ENCODE measurements at places on chromosomes 16 and 17.

- DNase-seq, result no peak
These were observed 152.0 kb upstream of the HS3ST3A1 start for GRCh38 chr17:13753771-13754170.

GRCh38 chr16:3131755-3132377 is 3.0 kb upstream of the ZNF213 start:
- DNase-seq, result peak; percentile 45

DNA sequence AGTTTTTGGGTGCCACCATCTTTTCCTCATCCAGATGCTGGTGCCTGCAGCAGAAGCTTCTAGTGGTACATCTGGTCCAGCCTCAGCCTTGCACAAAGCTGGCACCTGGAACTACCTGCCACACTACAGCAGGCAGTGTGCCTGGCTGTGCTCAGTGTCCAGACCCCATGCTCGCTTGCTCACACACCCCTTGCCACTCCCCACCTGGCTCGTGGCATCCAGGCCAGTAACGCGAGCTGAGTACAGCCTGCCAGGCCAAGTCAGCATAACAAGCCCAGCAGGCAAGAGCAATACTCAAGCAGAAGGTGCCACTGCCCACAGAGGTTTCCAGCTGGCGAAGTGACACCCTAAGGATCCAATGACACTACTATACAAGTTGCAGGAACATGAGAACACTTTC is 29.7 kb upstream of the KIF2B start:
- DNase-seq, result no peak

GRCh38 chr16:21580807-21581206 is 18.6 kb upstream of the METTL9 start:
- DNase-seq, result no peak

- no peak for DNase-seq
These were observed 31.1 kb upstream of the CPNE2 start for GRCh38 chr16:57061084-57061905.

DNA sequence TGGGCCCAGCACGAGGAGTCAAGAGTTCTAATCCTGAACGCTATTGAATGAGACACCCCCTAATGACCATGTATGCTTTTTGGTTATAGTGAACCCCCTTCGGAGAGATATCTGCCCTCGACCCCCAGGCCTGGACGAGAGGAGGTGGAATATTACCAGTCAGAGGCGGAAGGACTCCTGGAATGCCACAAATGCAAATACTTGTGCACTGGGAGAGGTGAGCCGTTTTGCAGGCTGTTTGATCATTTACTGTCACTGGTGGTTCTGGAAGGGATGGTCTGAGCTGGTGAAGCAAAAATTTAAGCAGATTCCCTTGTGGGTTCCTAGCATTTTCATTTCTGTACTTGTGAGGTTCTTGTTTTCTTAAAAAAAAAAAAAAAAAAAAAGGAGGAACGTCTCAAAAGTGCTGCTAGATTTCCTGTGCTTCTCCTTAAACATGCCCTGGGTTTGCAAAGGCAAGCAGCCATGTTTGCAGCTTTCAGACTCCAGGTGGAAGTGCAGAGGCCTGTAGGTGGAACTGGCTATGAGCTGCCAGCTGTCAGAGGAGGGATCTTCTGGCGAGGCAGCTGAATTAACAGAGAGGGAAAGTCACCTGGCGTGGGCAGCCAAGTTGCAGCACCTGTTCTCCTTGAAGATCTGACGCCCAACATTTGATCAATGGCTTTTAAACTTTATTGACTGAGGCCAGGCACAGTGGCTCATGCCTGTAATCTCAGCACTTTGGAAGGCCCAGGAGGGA is 3.5 kb downstream of the MARVELD3 start:
- no peak for DNase-seq

DNA sequence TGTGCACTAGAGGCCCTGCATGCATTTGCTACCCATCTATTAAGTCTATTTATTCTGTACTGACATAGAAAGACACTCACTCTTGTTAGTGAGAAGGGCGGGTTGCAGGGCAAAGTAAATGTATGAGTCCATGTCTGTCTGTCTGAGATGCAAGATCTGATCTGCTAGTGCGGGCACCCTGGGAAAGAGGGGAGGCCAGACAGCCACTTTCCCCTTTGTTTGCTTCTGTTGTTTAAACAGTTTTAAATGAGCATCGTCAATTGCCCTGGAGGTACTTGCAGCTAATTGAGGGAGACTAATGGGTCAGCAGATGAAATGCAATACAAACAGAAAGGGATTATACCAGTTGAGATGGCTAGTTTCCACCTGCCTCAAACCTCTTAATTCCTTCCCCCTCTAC is 24.9 kb downstream of the SCNN1G start:
- no peak for DNase-seq

- no peak for DNase-seq
These were observed 213.6 kb downstream of the SEC14L1 start for GRCh38 chr17:77354420-77354669.

DNA sequence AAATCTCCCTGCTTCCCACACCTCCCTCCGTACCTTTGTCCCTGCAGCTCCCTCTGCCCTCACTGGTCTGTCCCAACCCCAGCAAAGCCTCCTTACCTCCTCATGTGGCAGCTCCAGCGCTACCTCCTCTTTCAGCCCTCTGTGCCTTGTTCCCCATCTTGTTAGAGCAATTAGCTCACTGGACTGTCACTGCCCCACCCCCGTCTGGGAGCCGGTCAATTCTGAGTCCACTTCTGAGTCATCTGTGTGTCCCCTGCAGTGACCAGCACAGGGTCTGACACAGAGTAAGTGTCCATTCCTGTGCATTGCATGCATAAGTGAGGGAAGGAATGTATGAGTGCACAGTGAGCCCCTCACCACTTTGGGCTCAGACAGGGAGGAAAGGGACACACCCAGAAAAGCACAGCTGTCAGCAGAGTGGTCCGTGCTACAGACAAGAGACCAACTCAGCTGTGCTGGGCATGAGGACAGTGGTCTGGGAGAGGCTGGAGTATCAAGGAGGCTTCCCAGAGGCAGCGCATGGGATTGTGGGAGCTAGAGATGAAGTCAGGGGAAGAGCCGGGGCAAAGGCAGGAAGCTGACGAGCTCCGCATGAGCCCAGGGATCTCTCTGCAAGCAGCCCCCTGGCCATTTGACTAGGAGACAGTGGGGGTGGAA is 45.9 kb downstream of the PITPNM3 start:
- DNase-seq, result no peak

- no peak for DNase-seq
These were observed 3.4 kb downstream of the NECAB2 start for GRCh38 chr16:83971165-83972130.

DNA sequence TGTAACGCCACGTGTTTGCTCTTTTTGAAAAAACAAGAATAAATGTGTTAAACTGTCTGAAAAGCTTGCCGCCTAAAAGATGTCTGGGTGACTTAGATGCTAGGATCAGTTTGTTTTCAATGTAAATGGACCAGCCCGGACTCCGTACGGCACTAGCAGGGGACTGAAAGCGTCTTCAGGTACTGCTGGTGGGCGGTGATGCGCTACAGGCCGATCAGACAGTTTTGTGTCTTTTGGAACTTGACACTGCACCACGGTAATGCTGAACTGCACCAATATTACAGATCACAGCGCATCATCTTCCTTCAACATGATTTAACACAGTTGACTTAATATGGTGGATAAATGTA is 727 bp upstream of the MBTPS1 start:
- DNase-seq, result no peak

DNA sequence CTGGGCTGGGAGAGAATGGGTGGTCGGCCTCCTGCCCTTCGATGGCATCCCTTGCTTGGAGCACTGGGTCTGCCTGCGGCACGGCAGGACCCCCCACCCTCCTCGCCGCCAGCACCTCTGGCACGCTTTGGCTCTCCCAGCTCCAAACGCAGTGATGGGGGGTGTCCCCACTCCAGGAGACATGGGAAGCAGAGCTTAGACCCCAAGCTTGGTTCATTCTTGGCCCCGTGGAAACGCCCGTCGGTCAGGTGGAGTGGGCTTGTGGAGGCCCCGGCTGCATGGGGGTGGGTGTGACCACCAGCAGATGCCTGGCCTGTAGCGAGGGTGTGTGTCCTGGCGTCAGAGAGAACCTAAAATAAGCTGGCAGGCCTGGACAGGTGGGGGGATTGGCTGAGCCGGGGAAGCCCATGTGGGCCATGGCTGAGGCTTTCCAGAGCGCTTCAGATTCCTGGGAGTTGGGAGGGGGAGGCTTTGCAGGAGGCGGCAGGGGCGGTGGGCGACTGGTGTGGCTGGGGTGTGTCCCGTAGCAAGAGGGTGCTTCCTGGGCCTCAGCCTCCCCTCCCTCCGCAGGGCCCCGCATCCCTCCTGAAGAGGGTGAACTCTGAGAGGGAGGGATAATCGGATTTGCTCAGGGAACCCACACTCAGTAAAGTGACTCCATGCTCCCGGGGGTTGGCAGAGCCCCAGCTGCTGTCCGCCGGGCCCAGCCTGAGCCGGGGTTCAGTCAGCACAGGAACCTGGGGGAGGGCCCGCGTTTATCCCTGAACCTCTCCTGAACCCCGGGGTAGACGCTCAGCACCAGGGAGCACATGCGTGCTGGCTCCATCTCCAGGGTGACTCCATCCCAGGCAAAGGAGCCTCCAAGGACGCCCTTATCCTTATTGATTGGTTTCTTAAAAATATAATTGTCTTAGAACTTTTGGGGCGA is 3.4 kb downstream of the CACNA1H start:
- DNase-seq, result no peak

DNA sequence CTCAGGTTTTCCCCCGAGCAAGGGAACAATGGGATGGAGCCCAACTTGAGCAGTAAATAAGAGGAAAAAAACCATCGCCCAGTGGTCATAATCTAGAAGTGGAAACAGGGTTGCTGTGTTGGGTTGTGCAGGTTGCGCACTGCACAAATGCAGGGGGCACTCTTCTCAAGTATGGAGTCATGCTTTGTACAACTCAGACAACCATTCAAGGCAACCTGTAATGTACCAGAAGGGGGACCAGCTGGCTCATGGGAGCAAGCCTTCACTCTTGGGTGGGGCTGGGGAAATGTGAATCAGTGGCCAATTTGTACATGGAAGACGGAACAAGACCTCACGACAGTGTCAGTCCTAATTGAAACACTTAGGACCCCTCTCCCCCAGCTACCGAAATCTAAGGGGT is 23.9 kb upstream of the LITAF start:
- DNase-seq, result no peak

GRCh38 chr17:16942141-16943031 is 29.5 kb downstream of the TNFRSF13B start:
- DNase-seq, result no peak

DNA sequence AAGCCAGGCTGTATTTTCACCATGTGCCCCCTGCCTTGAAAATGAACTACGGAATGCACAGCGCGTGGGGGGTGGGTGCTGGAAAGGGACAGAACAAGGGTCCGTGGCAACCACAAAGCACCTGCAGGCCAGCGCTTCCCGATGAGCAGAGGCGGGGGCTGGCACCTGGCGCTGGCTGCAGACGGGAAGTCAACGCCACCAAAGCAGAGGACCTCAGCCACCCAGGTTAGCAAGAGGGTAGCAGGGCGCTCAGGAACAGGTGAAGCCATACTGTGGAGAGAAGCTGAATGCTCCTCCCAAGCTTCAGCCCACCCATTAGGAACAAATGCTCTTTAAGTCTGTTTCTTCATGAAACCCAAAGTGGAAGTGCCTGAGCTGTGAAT is 64.7 kb downstream of the KLHDC4 start:
- no peak for DNase-seq

DNA sequence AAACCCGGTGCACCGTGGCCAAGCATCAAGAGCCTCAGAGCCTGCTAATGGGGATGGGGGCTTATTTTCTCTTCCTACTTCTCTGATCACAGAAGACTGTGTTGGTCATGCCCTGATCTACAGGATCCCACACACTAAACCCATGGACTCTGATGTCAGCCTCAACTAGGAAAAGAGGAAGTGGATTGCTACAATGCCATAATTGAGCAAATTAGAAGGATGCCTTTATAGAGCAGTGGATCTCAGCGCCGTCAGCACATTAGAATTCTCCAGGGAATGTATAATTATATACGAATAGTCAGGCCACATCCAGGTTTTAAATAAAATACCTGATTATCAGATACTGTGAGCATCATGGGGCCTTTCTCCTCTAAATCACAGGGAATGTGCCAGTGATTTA is 64.8 kb downstream of the VAT1L start:
- DNase-seq, result no peak

- DNase-seq, result no peak
These were observed 22.1 kb downstream of the NME2 start for GRCh38 chr17:51188271-51188833.

DNA sequence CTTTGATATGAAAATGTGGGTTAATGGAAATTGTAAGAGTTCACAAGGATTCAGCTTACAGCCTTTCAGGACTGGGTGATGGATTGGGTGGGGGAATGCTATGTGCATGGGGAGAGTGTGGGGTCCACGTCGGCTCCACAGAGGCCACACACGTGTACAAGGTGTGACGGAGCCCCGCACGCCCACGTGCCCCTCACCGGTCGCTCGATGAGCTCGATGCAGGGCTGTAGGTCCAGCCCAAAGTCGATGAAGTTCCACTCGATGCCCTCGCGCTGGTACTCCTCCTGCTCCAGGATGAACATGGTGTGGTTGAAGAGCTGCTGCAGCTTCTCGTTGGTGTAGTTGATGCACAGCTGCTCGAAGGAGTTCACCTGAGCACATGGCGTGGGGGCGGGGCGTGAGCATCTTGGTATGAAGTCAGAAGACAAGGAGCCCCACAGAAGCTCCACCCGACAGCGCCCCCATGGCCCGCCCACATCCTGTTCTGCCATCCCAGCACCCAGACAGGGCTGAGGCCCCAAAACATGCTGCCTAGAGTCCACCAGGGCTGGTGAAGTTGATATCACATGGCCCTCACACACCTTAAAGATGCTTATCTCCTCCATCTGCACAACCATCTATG is 99.1 kb downstream of the MYH11 start:
- no peak for DNase-seq

DNA sequence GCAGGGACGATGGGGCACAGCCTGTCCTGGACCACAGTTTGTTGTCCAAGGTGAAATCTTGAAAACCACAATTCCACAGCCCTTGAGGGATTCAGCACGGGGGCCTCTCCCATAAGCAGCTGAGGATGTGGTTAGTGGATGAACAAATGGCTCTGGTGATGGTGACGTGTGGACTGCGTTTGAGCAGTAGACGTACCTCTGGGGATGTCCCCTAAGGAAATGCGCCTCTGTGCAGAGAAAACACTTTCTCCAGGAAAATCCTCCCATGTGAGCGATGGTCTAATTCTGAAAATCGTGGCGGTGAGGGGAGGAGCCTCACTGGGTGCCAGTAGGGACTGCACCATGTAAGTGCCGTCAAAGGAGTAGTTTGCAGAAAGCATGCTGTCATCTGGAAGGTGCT is 2.7 kb upstream of the SEPTIN12 start:
- DNase-seq, result no peak

DNA sequence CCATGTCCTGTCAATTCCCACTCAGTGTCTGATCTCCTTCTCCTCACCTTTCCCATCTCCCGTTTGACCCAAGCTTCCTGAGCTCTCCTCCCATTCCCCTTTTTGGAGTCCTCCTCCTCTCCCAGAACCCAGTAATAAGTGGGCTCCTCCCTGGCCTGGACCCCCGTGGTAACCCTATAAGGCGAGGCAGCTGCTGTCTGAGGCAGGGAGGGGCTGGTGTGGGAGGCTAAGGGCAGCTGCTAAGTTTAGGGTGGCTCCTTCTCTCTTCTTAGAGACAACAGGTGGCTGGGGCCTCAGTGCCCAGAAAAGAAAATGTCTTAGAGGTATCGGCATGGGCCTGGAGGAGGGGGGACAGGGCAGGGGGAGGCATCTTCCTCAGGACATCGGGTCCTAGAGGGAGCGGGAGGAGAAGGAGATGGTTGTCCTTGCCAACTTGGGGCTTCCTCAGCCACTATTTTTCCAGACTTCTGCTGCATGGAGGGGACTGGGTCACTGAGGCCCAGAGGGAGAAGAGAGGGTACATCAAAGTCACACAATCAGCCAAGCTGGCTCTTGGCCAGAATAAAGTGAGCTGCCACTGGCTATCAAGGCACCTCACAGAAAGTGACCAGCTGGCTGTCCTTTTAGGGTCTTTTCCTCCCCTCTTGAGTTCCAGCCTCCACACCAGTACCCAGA is 1.9 kb upstream of the TBC1D10B start:
- no peak for DNase-seq
